ENCODE measurements at places on chromosomes 1 and 21.

GRCh38 chr1:206706298-206706791 is 21.6 kb downstream of the MAPKAPK2 start:
- peak; percentile 49 for DNase-seq

DNA sequence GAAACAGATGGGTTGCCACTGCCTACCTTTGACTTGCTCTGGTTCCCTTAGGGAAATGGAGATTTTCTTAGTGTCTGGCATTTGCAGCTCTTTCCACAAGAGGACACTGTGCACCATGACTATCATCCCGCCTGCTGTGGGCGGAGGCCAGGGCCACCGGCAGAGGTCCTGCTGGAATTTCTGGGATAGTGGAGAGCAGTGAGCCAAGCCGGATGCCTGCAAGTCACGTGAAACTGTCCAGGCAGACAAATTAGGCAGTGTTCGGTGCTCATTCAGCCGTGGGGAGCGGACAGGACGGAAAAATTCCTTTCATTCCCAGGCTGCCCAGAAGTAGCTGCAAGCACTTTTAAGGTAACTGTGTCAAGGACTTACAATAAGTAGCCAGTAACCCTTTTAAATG is 43.4 kb downstream of the IGSF5 start:
- no peak for DNase-seq

GRCh38 chr1:204084247-204084772 is 11.4 kb downstream of the SOX13 start:
- no peak for DNase-seq

GRCh38 chr1:223143537-223144248 is 645 bp upstream of the TLR5 start:
- no peak for DNase-seq

DNA sequence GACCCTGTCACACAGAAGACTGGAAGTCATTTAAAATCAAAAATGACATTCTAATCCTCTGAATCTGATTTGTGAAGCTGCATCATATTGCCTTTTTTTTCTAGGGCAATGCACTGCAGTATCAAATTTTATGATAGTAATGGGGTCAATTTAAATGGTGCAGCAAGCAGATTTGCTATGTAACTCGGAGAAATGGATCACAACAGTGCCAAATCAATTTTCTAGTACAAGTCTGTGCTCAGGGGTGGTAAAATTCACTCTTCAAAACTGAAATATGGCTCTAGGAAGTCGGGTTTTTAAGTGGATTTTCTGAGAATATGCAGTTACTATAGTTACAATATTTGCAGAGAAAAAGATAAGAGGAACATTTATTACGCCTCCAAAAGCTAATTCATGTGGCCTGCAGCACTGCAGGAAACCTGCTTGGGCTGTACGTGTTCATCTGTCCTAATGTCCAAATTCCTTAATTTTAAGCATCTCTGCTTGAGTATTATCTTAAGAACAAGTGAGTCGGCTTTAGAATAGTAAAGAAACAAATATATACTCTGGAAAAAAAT is 31.5 kb downstream of the HLCS start:
- no peak for DNase-seq

DNA sequence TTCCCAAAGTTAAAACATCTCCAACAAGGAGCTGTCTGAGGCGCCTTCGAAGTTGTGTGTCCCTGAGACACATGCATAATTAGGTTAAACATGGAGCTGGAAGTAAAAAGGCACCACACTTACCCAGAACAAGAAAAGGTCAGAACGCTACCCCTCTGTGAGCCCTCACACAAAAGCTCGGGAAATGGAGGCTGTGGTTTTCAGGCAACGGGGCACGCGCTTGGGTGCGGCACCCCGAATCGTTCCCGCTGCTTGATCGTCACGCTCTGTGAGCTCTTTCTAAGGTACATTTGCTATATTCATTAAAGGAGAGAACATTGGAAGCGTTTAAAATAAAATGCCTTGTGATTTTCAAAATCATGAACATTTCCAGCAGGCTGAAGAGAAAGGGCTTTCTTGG is 12.5 kb downstream of the CAPN8 start:
- no peak for DNase-seq

GRCh38 chr1:38003261-38004250 is 1.8 kb downstream of the FHL3 start:
- DNase-seq: no peak

GRCh38 chr1:17381161-17381560 is 9.2 kb downstream of the PADI6 start:
- DNase-seq: no peak

- no peak for DNase-seq
Measured at GRCh38 chr1:161805399-161806197, 39.5 kb downstream of the ATF6 start.

DNA sequence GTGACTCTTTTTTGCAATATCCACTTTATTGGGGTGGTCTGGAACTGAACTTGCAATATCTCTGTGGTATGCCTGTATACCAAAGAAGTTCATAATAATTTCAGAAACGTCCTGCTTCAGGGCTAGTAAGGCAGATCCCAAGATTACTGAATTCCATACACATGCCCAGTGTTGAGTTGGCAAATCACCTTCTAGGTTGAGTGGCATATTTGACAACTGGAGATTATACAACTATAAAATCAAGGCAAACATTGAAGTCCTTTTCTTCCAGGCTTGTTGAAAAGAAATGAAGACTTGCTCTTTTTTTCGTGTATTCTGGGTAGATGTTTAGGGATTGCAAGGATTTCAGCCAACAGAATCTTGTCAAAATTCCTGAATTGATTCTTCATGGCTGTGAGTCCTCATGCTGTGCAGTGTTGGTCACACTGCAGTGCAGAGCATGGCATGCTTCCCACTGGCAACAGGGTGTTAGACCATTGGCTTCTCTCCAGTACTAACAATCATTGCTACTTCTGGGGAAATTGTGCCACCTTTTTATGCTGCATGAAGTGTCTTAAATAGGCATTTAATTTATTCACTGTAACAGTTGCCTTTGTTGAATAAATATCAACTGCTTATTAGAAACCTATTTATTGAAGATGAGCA is 367.1 kb upstream of the ADGRL4 start:
- no peak for DNase-seq

DNA sequence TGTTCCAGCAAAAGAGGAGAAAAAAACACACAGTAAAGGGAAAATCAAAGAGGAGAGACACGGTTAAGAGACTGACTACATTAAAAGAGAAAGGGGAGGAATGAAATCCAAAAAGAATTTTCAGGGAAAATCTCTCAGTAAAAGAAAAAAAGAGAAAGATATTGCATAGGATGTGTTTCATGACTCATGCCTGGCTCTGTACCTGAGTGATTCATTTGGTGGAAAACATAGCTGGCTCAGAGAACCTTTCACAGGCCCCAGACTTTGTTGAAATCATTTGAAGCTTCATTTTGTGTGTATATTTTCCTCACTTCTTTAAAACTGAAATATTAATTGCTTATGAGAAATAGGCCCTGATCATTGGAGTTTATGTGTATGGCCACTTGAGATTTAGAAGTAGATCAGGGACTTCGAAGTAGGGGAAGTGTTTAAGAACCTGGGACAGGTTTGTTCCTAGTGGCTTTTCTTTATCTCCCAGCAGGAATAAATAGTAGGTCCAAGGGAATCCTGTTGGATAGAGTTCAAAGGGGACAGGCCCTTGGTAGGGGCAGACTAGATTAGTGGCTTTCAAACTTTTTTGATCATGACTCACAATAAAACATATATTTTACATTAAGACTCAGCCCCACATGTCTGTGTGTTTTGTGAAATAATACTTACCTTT is 239.1 kb upstream of the SGIP1 start:
- no peak for DNase-seq

- no peak for DNase-seq
Measured at GRCh38 chr1:39926820-39927219, 25.1 kb upstream of the MYCL start.

- no peak for DNase-seq
Measured at GRCh38 chr1:186987065-186987464, 158.3 kb downstream of the PLA2G4A start.

- DNase-seq: no peak
Measured at GRCh38 chr1:229147072-229147471, 123.8 kb upstream of the RAB4A start.

DNA sequence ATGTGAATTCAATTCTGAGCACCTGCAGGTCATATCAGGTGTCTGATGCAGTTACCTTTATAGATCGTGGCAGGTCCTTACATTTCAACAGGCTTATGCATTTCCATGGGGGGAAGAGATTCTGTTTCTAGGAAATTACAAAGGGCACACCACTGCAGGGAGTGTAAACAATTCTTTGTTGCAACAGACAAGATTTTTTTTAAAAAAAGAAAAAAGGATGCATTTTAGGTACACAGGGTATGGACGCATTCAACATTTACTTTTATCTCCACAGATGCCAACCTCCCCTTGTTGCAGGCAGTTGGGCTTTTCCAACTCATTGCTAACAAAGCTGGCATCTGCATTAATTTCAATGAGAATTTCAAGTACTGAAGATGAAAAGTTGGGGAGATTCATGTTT is 13.5 kb upstream of the TEKT2 start:
- DNase-seq: no peak

- no peak for DNase-seq
Measured at GRCh38 chr1:107473065-107473464, 332.2 kb downstream of the NTNG1 start.

- DNase-seq: no peak
Measured at GRCh38 chr1:118866330-118866729, 121.8 kb downstream of the TBX15 start.

DNA sequence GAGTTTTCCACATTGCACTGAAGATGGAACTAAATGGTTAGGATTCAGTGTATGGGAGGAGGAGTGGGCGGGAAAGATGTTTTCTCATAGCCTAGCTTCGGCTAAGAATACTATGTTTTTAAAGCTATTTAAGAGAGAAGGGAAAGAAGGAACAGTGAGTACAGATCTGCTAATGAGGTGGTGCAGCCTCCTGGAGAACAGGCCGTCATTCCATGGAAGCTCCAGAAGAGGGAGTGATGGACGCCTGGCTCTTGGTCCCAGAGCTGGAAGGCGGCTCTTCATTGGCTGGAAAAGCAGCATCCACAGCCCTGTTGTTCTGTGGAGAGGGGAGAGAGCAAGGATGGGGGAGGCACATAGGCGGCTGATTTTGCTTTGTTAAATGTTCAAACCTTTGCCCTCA is 6.9 kb downstream of the CAMK1G start:
- no peak for DNase-seq

DNA sequence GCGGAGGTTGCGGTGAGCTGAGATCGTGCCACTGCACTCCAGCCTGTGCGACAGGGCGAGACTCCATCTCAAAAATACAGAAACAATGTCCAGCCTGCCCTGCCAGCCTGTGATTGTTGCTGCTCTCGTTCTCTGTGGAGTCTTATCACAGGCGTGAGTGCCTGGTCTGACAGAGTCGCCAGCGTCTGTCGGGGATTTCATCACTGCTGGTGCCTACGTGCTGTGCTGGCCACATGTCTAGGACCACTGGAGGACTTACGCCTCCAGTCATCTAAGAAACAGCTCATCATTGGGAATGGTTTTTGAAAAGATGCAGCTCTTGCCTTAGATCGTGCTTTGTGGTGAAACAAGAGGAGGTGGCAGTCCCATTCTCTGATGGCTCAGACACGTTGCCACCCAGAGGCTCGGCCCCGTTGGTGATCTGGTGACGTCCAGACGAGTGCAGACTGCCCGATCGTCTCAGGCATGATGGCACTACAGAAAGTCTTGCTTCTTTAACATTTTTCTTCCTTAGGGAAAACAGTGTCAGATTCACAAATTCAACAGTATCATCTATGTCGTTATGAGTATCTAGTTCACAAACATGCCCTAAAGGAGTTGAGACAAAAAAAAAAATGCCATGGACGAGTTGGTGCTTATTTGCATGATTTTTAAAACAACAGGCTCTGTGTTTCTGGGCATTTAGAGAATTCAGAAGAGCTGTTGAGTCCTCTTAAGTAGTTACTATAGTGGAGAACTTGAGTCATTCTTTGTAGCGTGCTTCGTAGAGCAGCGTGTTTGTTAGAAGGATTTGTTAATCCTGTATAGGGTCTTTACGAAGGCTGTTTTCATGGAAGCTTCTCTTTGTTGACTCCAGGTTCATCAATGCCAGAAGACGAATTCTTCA is 47.5 kb downstream of the CBS start:
- DNase-seq: no peak
